ENCODE measurements at places on chromosomes 3 and 15.

DNA sequence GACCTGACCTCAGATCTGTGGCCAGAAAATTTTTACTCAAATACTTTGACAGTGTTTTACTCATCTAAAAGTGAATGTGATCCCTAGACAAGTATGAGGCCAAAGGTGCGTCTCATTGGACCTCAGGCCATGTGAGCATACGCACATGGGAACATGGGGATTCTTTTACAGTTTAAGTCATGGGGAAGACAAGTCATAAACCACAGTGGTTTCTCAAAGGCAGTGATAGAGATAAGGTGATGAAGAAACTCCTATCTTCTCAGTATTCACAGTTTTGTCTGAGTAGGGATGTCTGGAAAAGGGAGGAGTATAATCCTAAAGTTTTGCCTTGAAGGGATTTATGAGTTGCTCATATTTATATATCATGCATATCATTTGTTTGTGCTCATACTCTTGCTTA lies 173.8 kb downstream of the FNDC3B start:
- no peaks in the 10 kb centered on the region for H3K27me3 ChIP-seq
- H3K4me1 ChIP-seq, result peaks cover 81% of the 10 kb centered on the region
- H3K4me3 ChIP-seq, result no peak overlapping the region
- DNase-seq, result no peak
- peak overlapping the region; percentile 2 for H3K27ac ChIP-seq

GRCh38 chr3:174931473-174932353 lies 72.6 kb downstream of the NAALADL2 start:
- H3K4me1 ChIP-seq, result no peaks in the 10 kb centered on the region
- DNase-seq, result no peak

DNA sequence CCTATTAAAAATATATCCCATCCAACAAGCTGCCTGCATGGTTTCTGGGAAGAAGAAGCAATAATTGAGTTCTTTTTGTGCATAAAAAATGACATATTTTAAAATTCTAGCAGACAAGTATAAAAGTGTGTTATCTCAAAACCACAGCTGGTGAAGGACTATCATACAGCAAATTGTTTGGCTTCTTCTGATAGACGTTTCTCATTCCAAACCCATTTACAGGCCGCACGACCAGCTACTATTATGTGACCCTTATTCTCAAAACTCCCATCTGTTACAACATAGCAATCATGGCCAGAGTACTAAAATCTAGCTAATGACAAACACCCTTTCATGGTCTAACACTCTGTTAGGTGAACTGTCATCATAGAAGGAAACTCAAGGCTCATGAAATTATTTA lies 21.7 kb downstream of the ETFA start:
- no peak for DNase-seq
- H3K4me1 ChIP-seq, result no peaks in the 10 kb centered on the region
- H3K36me3 ChIP-seq, result peaks cover 11% of the 10 kb centered on the region
- no peak overlapping the region for H3K27ac ChIP-seq

DNA sequence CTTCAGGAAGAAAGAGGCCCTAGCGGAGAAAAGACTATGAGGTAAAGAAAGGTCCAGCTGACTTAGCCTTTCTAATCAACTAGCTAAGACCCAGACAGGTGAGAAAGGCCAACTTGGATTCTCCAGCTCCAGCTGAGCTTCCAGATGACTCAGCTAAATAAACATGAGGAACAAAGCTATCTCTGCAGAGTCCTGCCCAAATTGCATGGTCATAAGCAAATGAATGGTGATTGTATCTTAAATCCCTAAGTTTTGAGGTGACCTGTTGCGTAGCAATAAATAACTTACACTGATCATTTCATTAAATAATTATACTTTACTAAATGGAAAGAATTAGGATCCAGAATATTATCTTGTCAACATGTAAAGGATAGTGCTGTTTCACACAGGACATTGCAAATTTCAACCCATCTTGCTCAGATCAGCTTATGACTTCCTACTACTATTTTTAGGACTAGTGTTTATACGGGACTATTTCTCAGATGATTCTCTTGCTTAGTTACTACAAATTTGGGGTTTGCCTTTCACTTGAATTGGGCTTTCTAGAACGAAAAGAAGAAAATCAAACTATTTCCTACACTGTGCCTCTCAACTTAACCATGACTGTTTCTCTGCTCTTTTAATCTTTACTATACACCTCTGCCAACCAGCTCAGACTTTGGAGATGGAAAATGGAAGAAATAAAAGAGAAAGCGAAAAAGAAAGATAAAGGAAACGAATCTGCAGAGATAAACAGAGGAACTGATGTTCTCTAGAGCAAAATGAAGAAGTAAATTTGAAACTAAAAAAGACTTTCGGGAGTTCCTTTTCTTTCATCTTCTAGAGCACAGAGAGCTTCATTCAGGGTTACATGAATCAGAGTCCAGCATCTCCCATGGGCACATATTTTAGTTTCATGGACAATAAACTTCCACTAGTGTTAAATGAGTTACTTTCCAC lies 6.6 kb upstream of the ADGRG7 start:
- peaks cover 62% of the 10 kb centered on the region for H3K4me1 ChIP-seq
- H3K27ac ChIP-seq, result peak overlapping the region; percentile 60

DNA sequence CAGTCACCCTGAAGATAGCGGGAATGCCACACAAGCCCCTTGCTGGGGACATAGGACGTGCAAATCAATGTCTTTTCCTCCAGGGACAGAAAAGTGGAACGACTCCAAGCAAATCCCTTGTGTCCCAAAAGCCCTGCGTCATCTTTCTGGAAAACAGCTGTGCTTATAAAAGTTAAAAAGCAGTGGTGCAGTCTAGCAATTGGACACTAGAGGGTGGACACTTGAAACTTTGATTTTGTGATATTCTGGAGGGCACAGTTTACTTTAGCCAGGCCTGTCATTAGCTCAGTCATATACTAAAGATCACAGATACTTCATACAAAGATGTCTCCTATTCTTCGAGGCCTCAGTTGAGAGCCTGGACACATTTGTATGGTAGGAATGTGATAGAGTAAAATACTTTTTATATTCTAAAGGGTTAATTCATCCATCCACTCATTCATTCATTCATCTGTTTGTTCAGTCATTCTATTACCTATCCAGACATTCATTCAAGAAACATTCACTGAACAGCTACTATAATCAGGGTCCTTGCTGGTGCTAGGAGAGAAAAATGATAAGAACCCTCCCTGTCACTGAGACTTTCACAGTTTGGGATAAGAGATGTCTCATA lies 63.8 kb upstream of the ANKRD34C start:
- H3K27ac ChIP-seq, result no peak overlapping the region
- H3K36me3 ChIP-seq, result no peaks in the 10 kb centered on the region
- no peak for DNase-seq

Data from Calu3 (cell line).